PC-9 (cell line): ENCODE measurements at places on chromosomes 13 and 19. TPM values are rescaled to one million over a fixed set of nuclear protein-coding genes. Genes with fewer than 3 reads are reported as not detected.

DNA sequence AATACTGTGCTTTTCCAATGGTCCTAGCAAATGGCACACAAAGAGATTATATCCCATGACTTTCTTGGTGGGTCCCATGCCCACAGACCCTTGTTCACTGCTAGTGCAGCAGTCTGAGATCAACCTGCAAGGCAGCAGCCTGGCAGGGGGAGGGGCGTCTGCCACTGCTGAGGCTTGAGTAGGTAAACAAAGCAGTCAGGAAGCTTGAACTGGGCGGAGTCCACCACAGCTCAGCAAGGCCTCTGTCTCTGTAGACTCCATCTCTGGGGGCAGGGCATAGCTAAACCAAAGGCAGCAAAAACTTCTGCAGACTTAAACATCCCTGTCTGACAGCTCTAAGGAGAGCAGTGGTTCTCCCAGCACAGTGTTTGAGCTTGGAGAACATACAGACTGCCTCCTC, 82.9 kb downstream of the ZNF737 start:
- no peak overlapping the region for H3K4me3 ChIP-seq
- H3K36me3 ChIP-seq = no peaks in the 10 kb centered on the region
- no peaks in the 10 kb centered on the region for H3K27me3 ChIP-seq

Gene SMAD9
- 0.94 and 1.4 TPM in 2 replicates for total RNA-seq

- no peaks in the 10 kb centered on the region for H3K27me3 ChIP-seq
- H3K36me3 ChIP-seq = no peaks in the 10 kb centered on the region
- DNase-seq = peak; percentile 3
Measured at GRCh38 chr13:80473695-80474094, 132.8 kb upstream of the SPRY2 start.

DNA sequence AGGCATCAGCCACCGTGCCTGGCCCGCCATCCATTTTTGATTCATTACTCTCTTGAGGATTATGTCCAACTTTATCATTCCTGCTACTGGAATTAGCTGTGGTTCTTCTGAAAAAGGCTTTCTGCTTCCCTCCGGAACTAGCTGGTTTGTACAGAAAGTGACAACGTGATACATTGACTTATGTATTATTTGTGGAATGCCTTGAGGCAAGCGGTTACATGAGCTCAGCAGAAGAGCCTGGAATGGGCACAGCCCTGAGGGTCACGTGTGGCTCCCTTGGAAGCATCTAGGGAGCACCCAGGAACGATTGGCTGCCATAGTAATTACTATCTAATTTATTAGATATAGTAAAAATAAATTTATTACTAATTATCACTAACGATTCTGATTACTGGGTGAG, 14.4 kb upstream of the RETN start:
- no peak for DNase-seq
- no peak overlapping the region for H3K4me3 ChIP-seq
- peaks cover 26% of the 10 kb centered on the region for H3K4me1 ChIP-seq
- H3K36me3 ChIP-seq = no peaks in the 10 kb centered on the region
- H3K27me3 ChIP-seq = no peaks in the 10 kb centered on the region

DNA sequence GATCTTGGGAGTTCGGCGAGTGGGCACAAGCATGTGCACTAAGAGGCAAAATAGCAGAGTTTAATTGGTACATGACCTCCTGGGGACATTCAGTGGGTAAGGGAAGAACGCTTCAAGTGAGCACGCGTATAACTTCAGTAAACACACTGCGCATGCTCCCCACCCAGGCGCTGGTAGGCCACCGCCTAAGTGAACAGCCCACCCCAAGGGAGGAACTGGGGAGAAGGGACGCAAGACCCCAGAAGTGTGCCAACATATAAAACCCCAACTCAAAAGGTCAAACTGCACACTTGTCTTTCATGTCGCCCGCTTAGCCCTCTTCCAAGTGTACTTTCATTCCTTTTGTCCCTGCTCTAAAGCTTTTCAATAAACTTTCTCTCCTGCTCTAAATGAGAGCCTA, 10.5 kb upstream of the NTN5 start:
- no peak overlapping the region for H3K27ac ChIP-seq
- H3K27me3 ChIP-seq = no peaks in the 10 kb centered on the region
- no peak overlapping the region for H3K4me3 ChIP-seq
- no peak for DNase-seq

DNA sequence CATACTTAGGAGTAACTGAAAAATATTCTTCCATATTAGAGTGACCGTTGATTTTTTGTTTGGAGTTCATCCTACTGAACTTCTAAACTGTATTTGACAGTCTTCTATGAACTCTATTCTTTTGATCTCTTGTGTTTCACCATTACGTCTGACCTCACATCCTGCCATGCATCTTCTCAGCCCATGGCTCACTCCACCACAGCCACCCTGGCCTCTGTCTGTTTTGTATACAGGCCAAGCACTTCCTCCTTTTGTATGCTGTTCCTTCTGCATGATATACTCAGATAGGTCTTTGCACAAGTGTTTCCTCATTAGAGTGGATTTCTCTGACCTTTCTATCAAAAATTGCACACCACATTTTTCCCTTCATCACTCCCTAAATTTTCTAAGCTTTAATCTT, 119.9 kb downstream of the MAB21L1 start:
- H3K27ac ChIP-seq = no peak overlapping the region
- H3K27me3 ChIP-seq = no peaks in the 10 kb centered on the region
- H3K4me1 ChIP-seq = no peaks in the 10 kb centered on the region
- DNase-seq = no peak
- no peaks in the 10 kb centered on the region for H3K36me3 ChIP-seq

DNA sequence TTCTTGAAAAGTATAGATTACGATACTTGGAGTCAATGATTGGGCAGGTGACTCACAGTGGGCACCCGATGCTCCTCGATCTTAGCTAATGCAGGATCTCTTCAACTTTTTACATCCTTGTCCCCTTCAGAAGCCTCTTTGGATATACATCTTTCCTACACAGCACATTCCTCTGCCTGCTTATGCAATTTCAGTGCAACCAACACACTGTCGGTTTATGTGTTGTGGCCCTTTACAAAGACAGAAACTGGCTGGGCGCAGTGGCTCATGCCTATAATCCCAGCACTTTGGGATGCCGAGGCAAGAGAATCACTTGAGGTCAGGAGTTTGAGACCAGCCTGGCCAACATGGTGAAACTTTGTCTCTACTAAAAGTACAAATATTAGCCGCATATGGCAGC, 2.6 kb downstream of the GPR42 start:
- no peak for DNase-seq
- no peaks in the 10 kb centered on the region for H3K4me1 ChIP-seq
- H3K4me3 ChIP-seq = no peak overlapping the region
- no peaks in the 10 kb centered on the region for H3K36me3 ChIP-seq

Gene PCDH9
- 0.37 and 0.55 TPM in 2 replicates for total RNA-seq

Gene DCLK1
- total RNA-seq = 1.3 and 1.4 TPM in 2 replicates

DNA sequence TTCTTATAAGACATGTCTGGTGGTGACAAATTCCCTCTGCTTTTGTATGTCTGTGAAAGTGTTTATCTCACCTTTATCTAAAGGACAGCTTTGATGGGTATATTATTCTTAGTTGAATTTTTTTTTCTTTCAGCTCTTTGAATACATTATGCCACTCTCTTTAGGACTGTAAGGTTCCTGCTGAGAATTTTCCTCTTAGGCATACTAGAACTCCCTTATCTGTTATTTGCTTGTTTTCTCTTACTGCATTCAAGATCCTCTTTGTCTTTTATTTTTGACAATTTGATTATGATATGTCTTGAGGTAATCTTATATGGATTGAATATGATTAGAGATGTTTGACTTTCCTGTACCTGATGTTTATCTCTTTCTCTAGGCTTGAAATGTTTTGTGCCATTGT, 1328.4 kb downstream of the PCDH9 start:
- no peak for DNase-seq
- no peak overlapping the region for H3K4me3 ChIP-seq
- no peaks in the 10 kb centered on the region for H3K27me3 ChIP-seq
- no peaks in the 10 kb centered on the region for H3K36me3 ChIP-seq
- H3K4me1 ChIP-seq = no peaks in the 10 kb centered on the region

Gene ADAMTSL5
- total RNA-seq = 13.6 and 14.6 TPM in 2 replicates

GRCh38 chr13:33911521-33911920, 93.6 kb downstream of the RFC3 start:
- H3K36me3 ChIP-seq = no peaks in the 10 kb centered on the region
- H3K4me1 ChIP-seq = no peaks in the 10 kb centered on the region
- no peaks in the 10 kb centered on the region for H3K27me3 ChIP-seq
- DNase-seq = no peak
- H3K27ac ChIP-seq = no peak overlapping the region
- H3K4me3 ChIP-seq = no peak overlapping the region

Gene SPATA13
- 28.7 and 33.0 TPM in 2 replicates for total RNA-seq

DNA sequence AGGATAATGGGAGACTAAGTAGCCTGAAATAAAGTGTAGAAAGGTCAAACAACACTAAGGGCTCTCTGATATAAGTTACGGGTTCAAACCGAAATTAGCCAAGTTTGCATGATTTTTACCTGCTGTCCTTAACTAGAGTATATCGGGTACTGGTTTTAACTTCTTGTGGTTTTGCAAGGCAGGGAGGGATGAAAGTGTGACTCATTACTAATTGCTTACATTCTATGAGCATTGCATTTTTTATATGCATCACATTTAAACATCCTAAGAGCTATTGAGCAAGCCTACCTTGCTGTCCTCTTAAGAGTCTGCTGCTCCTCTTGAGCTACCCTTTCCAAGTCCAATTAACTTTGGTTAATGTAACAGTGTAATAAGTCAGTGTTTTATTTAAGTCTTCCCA, 415.4 kb downstream of the SLITRK5 start:
- H3K4me1 ChIP-seq = no peaks in the 10 kb centered on the region
- H3K27ac ChIP-seq = no peak overlapping the region
- no peaks in the 10 kb centered on the region for H3K27me3 ChIP-seq
- no peak for DNase-seq
- no peak overlapping the region for H3K4me3 ChIP-seq
- H3K36me3 ChIP-seq = no peaks in the 10 kb centered on the region

- no peaks in the 10 kb centered on the region for H3K27me3 ChIP-seq
- DNase-seq = no peak
- H3K36me3 ChIP-seq = no peaks in the 10 kb centered on the region
- no peak overlapping the region for H3K4me3 ChIP-seq
- H3K4me1 ChIP-seq = peaks cover 9% of the 10 kb centered on the region
Measured at GRCh38 chr13:98526182-98526512, 50.8 kb downstream of the STK24 start.

Gene LPAR2
- total RNA-seq = 27.4 and 29.2 TPM in 2 replicates

- H3K4me1 ChIP-seq = no peaks in the 10 kb centered on the region
- DNase-seq = no peak
- no peak overlapping the region for H3K27ac ChIP-seq
- H3K4me3 ChIP-seq = no peak overlapping the region
Measured at GRCh38 chr13:99416411-99417121, 84.7 kb upstream of the TM9SF2 start.

DNA sequence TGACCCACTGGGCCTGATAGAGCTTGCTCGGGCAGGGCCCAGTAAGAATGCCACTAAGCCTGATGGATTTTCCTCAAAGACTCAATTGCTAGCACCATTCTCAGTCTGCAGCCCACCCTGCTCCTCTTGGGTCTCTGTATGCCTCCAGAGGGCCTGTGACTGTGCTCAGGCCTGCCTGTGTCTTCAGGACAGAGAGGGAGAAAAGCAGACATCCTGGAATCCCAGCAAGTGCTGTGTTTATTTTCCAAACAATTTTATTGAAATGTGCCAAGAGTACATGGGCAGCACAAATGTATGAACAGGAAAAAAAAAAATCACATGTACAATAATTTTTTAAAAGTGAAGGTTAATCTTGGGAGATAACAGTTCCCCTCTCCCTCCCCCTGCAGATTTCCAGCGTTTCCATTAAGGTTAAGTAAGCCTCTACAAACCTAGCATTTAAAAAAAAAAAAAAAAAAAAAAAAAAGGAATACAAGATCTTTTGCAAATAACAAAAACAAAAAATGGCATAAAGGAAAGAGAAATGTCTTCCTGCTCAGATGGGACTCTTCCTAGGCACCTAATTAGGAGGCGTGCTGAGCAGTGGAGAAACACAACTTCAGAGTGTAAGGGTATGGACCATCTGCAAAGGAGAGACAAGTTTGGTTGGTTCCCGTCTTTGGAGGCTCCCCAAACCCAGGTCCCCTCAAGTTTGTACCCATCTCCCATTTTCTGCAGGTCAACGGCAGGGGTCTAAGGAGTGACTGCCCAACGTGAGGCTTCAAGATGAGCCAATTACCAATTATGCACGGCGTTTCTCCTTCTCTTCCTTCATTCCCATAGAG, 4.8 kb upstream of the ECH1 start:
- H3K4me3 ChIP-seq = peak overlapping the region; percentile 6; the same call in 1 of the 2 replicates
- H3K27ac ChIP-seq = peak overlapping the region; percentile 98
- H3K36me3 ChIP-seq = peaks cover 31% of the 10 kb centered on the region
- H3K4me1 ChIP-seq = peaks cover 76% of the 10 kb centered on the region
- no peak for DNase-seq

- no peak for DNase-seq
- H3K36me3 ChIP-seq = no peaks in the 10 kb centered on the region
- no peak overlapping the region for H3K4me3 ChIP-seq
- H3K4me1 ChIP-seq = no peaks in the 10 kb centered on the region
- peaks cover 17% of the 10 kb centered on the region; the same call in 1 of the 2 replicates for H3K27me3 ChIP-seq
Measured at GRCh38 chr13:25541434-25542123, 169.8 kb downstream of the ATP8A2 start.

DNA sequence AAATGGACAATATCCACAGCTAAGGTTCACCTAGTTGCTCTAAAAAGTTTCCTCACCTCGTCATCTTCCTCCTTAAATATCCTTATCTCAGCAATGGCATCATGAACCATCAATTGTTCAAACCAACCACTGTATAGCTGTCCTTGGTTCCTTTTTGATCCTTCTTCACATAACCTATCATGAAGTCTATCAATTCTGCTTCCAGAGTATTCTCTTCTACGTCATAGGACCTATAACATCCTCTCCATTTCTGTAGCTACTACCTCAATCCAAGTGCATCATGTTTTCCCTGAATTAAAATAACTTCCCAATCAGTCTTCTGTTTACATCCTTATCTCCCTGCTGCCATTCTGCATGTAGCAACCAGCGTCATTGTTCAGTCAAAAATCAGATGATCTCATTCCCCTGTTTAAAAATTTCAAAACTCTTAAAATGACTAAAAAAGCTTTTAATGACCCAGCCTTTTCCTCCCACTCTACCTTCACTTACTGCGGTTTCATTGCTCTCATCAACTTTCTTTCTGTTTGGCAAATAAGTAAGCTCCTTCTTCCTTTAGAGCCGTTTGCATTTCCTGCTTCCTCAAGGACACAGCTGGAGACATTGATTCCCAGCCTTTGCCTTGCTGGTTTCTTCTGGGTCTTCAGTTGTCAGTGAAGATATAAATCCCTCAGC, 223.9 kb upstream of the MIR17HG start:
- no peaks in the 10 kb centered on the region for H3K27me3 ChIP-seq
- DNase-seq = no peak
- H3K36me3 ChIP-seq = no peaks in the 10 kb centered on the region
- H3K4me1 ChIP-seq = no peaks in the 10 kb centered on the region
- H3K27ac ChIP-seq = no peak overlapping the region

GRCh38 chr13:34884366-34884765, 57.7 kb upstream of the NBEA start:
- no peak overlapping the region for H3K27ac ChIP-seq
- no peaks in the 10 kb centered on the region for H3K27me3 ChIP-seq
- H3K4me1 ChIP-seq = peaks cover 16% of the 10 kb centered on the region
- H3K4me3 ChIP-seq = no peak overlapping the region
